ENCODE measurements at places on chromosomes 2 and 18.

- H3K4me3 ChIP-seq: no peak overlapping the region
- H3K4me1 ChIP-seq: no peaks in the 10 kb centered on the region
- no peak for DNase-seq
- no peak overlapping the region for H3K27ac ChIP-seq
Measured at GRCh38 chr18:58803978-58804377, 60.7 kb upstream of the ZNF532 start.

DNA sequence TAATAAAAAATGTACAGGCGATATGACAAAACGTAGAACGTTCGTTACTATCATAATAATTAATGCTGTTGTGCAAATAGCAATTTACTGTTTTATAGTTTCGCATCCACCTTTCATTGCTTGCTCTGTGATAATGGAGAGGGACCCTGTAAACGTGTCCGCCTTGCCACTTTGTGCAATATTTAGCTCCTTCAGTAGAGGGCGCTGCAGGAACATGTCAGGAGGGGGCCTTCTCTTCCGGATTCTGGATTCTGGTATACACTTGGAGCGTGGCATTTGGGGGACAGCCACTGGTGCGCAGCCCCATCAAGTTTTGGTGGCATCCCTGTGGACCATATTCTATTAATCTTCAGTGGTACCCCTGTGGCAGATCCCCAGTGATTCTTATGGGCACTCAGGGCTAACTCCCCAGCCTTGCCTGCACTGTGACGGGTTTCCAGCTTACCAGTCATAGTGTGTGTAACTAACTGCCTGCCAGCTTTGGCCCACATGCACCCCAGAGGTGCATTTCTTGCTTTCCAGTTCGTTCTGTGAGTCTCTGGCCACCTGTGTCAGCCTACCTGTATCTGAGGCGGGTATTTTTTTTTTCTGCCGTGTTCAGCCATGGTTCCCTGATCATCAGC, 140.3 kb downstream of the CYRIA start:
- H3K36me3 ChIP-seq: no peaks in the 10 kb centered on the region
- no peaks in the 10 kb centered on the region for H3K4me1 ChIP-seq
- H3K27me3 ChIP-seq: no peaks in the 10 kb centered on the region
- DNase-seq: no peak

DNA sequence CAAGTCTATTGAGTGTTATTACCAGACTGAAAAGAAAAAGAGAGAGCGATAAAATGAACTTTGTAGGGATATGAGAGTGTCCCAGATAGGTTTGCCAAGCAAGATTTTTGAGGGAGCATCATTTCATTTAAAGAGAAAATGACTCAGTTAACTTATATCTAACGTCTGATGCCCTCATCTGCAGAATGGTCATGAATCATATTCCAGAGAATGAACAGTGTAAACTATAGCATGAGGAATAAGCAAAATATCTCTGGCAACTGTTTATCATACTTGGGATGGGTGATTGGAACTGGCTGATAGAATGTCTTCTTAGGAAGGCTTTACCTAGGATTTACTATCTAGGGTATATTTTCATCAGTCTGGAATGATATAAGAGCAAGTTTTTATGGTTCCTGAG, 289.4 kb downstream of the CMPK2 start:
- H3K4me1 ChIP-seq: no peaks in the 10 kb centered on the region
- no peak for DNase-seq
- H3K27ac ChIP-seq: no peak overlapping the region
- H3K36me3 ChIP-seq: no peaks in the 10 kb centered on the region
- H3K27me3 ChIP-seq: no peaks in the 10 kb centered on the region
- H3K4me3 ChIP-seq: no peak overlapping the region

GRCh38 chr18:44715842-44716241, 35.2 kb downstream of the SETBP1 start:
- no peak for DNase-seq
- H3K36me3 ChIP-seq: peaks cover 41% of the 10 kb centered on the region
- peaks cover 63% of the 10 kb centered on the region for H3K4me1 ChIP-seq
- no peak overlapping the region for H3K4me3 ChIP-seq

GRCh38 chr18:7585276-7585670, 18.2 kb downstream of the PTPRM start:
- no peak for DNase-seq
- H3K27me3 ChIP-seq: no peaks in the 10 kb centered on the region
- no peak overlapping the region for H3K27ac ChIP-seq
- H3K36me3 ChIP-seq: no peaks in the 10 kb centered on the region
- no peak overlapping the region for H3K4me3 ChIP-seq

DNA sequence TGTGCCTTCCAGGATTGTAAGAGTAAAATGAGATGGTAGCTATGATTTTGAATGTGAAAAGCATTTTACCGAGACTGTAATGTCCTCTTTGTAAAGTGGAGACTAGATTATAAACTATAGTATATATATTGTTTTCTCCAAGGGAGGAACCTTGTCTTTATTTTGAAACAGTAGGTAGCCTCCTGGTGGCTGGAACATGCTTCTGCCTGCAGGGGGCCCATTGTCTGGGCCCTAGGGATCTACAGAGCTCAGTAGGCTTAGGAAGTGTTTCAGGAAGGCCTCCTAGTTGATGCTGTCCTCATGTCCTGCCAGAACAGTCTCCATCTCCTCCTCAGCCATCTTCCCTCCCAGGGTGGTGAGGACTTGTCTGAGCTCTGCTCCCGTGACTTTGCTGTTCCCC, 3.0 kb downstream of the PIKFYVE start:
- no peak overlapping the region for H3K4me3 ChIP-seq
- H3K4me1 ChIP-seq: peaks cover 53% of the 10 kb centered on the region
- no peak for DNase-seq
- H3K27ac ChIP-seq: no peak overlapping the region
- H3K36me3 ChIP-seq: peaks cover 18% of the 10 kb centered on the region
- no peaks in the 10 kb centered on the region for H3K27me3 ChIP-seq
